CD8-positive, alpha-beta T cell (primary cell): ENCODE measurements at places on chromosomes 2 and 18.

- no peak for DNase-seq
These were observed 19.7 kb downstream of the MIB1 start for GRCh38 chr18:21760321-21760720.

DNA sequence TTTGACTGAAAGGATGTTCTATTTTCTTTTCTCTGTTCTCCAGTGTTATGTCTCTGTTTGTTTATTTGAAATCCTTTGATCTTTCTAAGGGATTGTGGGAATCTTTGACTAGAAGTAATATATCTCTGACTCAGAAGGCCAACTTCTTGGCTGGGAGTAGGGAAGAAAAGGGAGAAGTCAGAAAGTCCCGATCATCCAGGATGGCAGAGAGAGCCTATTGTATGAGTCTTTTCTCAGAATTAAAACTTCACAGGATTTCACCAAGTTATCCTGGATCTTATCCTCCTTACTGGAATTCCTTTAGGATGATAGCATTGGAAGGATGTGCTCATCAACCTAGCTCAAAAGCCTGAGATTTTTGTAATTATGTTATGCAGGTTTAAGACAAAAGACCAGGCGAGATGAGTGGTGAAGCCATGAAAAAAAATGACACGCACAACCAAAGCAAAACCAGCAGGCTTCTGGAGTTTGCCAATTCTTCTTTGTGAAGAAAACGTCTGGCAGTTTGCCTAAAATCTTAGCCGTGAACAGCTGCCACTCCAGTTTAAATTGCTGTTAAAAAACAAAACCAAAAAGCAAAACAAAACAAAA lies 383.6 kb upstream of the SMIM21 start:
- no peak for DNase-seq

GRCh38 chr2:222566229-222566628 lies 89.7 kb downstream of the FARSB start:
- DNase-seq = no peak

GRCh38 chr18:12309683-12310198 lies 1.7 kb downstream of the TUBB6 start:
- DNase-seq = no peak

DNA sequence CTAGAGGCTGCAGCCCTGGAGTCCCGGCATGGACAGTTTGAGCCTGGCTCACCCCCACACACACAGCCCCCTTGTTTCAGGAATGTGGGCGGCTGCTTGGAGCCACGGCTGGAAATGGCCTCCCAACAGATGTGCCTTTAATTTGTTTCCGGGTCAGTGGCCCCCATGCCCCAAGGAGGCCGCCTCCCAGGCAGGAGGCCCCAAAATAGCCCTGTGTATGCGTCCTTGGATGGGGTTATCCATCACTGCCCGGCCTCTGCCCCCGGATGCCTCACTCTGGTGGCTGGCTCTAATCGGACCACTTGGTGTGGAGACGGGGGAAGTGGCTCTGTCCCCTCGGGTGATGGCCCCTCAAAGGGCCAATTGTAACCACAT lies 151.9 kb upstream of the MYCN start:
- DNase-seq = no peak

DNA sequence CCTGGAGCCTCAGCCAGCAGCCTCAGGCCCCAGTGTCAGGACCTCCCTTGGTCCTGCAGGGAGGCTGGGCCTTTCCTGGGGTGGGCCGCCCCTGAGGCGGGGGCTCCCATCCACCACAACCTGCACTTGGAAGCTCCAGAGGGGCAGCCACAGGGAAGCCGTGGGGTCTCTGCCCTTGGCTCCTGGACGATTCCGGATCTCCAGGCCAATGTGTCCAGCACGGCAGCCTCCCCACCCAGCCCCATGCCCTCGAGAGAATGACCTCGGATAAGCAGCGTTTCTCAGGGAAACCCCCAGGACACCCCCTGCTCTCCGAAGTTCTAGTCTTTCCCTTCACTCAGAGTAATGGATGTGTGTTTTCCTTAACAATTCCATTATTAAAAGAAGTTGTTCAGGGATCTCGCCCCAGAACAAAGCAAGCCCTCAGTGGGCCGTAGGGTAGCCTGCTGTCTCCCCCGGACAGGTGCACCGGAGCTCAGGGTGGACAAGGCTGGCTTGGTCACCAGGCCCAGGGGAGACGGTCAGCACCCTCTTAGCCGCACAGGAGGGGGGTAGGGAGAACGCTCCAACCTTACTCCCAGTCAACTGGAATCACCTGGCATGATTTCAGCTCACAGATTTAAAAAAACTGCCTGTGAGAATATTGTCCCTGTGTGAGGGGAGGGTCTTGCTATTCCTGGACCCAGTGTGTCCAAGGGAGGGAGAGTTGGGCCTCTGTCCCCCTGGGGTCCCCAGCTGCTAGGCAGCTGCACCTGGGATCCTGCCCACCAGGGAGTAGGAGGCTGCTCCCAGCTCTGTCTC lies 72.2 kb upstream of the OTOS start:
- no peak for DNase-seq

GRCh38 chr2:85275984-85276540 lies 51.7 kb downstream of the TGOLN2 start:
- no peak for DNase-seq
